CD8-positive, alpha-beta memory T cell (primary cell): ENCODE measurements at places on chromosomes 7 and 10.

- DNase-seq = no peak
Measured at GRCh38 chr10:17607060-17607459, 10.1 kb downstream of the HACD1 start.

DNA sequence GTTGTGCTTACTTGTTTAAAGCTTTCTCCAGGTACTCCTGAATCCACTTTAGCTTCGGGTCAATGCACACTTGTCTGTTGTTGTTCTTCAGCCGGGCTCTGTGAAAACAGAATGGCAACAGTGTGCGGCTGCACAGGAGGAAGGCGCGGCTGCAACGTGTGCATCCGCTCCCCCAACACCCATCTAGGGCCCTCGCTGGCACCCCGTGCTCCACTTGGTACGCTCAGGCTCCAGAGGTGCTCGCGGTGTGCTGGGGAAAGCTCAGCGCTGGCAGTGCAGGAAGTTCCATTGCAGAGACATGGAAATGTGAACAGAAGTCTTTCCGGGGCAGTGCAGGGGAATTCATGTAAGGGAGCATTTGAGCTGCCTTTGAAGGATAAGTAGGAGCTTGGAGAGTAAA is 6.3 kb downstream of the CXCL12 start:
- no peak for DNase-seq

DNA sequence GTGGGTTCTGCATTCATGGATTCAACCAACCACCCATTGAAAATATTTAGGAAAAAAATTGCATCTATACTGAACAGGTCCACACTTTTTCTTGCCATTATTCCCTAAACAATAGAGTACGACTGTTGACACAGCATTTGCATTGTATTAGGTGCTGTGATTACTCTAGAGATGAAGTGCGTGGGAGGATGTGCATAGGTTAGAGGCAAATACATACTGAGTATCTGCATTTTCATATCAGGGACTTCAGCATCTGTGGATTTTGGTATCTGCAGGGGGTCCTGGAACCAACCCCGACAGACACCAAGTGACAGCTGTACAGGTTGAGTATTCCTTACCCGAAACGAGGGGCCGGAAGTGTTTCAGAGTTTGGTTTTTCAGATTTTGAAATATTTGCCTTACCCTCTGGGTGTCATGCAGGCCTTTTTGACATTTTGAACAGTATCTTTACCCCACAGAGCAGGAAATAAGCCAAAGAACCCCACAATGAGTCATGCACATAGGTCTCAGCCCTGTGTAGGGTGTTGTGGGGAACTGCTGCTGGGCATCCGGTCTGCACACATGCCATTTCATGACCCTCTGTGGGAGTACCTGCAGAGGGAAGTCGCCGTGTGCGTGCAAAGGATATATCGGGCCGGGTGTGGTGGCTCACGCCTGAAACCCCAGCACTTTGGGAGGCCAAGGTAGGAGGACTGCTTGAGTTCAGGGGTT is 14.5 kb downstream of the NUDT5 start:
- peak; percentile 55 for DNase-seq

GRCh38 chr10:132876131-132876860 is 66.1 kb downstream of the CFAP46 start:
- DNase-seq = no peak

- DNase-seq = peak; percentile 76
Measured at GRCh38 chr10:14009371-14010100, 321.2 kb downstream of the FRMD4A start.

DNA sequence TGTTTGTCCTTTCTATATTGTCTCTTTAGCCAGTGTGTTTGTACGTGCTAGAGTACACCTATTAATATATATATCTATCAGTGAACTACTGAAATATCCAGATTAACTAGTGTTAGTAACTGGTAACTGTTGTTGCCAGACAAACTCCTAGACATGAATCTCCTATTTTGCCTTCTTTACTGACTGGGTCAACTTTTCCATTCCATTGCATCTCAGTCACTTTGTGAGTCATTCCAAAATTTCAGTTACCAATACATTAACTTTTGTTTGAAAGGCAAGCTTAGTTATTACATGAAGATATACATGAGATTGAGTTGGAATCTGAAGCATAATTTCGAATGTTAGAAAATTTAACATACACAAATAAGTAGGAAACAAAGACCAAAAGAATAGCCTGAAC is 51.4 kb downstream of the BTAF1 start:
- no peak for DNase-seq
